ENCODE measurements at places on chromosomes 6 and 20.
A peak's percentile ranks its signal among the peaks of the same experiment; 100 is the strongest.

GRCh38 chr6:125568609-125569008 is 180.8 kb upstream of the HEY2 start:
- no peak for DNase-seq

DNA sequence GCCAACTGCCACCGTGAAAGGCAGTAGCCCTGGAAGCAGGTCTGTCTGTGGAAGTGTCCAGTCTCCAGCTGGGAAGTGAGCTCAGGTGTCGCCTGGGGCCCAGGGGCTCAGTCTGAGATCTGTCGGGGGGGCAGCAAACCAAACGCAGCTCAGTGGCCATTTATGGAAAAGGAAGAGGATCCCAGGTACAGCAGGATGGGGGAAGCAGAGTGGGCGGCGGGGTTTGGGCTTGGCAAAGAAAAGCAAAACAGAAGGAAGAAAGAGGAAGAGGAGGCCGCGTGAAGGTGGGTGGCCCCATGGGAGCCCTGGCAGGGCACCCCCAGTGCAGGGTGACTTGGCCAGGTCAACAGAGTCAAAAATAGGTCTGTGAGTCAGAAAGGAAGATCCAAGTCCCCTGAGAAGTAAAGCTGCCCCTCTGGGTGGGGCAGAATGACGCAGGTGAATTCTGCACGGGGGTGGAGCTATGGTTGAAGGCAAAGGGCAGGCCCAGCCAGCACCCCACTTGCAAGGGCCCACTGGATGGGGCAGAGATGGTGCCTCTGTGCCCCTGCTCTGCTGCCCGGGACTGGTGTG is 5.3 kb downstream of the PXDC1 start:
- no peak for DNase-seq

DNA sequence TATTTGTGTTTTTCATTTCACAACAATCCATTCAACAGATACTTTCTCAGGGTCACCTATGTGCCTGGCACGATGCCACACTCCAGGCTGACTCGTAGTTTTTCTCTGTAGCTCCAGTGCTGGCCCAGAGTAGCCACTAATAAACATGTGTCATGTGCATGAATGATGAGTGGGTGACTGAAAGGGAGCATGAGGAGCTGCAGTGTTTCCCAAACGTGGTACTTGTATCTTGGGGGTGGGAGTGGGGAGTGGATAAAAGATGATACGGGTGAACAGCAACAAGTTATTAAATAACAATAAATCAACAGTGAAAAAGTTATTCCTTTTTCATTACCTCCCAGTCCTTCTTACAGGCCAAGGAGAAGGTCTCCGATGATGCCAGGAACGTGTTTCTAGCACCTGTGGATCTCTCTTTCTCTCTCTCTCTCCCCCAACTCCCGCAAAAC is 17.1 kb downstream of the SRXN1 start:
- DNase-seq, result no peak

GRCh38 chr20:53685070-53685595 is 91.5 kb upstream of the ZNF217 start:
- DNase-seq, result no peak

GRCh38 chr6:98834060-98835031 is at the start of gene POU3F2:
Gene POU3F2, plus strand, starts transcription at chr6:98834574. Its CDS starts 300 bp downstream, at chr6:98834874.
- peak; percentile 99 for DNase-seq

GRCh38 chr6:23176471-23176870 is 607.1 kb downstream of the HDGFL1 start:
- no peak for DNase-seq

- DNase-seq, result no peak
Measured at GRCh38 chr20:41329435-41330342, 10.9 kb upstream of the LPIN3 start.

- DNase-seq, result no peak
Measured at GRCh38 chr20:53244711-53245110, 272.6 kb downstream of the TSHZ2 start.

- DNase-seq, result no peak
Measured at GRCh38 chr6:100633096-100633777, 168.5 kb upstream of the SIM1 start.

All from nucleus accumbens (tissue), 56 donors.